Panc1 (cell line): ENCODE measurements at places on chromosomes 7 and 10. TPM values are rescaled to one million over a fixed set of nuclear protein-coding genes. Genes with fewer than 3 reads are reported as not detected.

ENKUR gene
- 0.13 TPM for total RNA-seq

GRCh38 chr10:124665558-124665957, 78.6 kb downstream of the FAM53B start:
- no peak for DNase-seq

DNA sequence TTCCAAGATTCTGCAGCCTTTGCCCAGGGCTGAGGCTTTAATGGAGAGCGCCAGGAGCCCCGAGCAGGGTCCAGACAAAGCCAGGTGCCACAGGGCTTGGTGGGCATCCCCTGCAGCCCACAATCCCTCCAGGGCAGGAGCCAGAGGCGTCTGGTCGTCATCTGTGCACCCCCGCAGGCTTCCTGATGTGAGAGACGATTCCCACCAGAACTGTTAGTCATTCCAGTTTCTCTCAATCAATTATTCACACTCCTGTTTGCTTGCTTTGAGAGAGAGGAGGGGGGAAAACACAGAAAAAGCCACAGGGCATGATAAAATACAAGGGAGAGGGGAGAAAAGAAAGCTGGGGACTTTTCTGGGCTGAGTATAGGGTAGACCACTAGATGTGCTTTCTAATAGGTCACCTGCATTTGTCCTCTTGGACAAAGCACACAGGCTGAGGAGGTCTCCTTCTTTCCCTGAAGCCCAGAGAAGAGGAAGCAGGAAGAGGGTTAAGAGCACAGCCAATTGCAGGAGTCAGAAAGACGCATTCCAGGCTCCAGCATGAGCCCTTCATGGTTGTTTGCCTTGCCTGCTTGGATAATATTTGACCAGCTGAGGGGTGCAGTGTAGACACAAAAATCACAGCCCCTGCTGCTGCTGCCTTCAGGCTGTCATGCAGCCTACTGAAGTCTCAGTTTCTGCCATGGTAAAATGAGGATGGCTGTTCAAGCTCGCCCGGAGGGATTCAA, 194.4 kb downstream of the PLXNA4 start:
- DNase-seq, result no peak

GRCh38 chr10:112374724-112375541, 1.0 kb downstream of the ACSL5 start:
- DNase-seq, result no peak

WEE2 gene
- total RNA-seq, result not detected

GRCh38 chr7:31211281-31211680, 129.2 kb downstream of the NEUROD6 start:
- no peak for DNase-seq

UCN3 gene
- not detected for total RNA-seq

- DNase-seq, result no peak
Observed at GRCh38 chr10:6755781-6756460, 175.8 kb upstream of the PRKCQ start.

ARHGAP22 gene
- 1.8 TPM for total RNA-seq

CHST3 gene
- 44.6 TPM for total RNA-seq

DNA sequence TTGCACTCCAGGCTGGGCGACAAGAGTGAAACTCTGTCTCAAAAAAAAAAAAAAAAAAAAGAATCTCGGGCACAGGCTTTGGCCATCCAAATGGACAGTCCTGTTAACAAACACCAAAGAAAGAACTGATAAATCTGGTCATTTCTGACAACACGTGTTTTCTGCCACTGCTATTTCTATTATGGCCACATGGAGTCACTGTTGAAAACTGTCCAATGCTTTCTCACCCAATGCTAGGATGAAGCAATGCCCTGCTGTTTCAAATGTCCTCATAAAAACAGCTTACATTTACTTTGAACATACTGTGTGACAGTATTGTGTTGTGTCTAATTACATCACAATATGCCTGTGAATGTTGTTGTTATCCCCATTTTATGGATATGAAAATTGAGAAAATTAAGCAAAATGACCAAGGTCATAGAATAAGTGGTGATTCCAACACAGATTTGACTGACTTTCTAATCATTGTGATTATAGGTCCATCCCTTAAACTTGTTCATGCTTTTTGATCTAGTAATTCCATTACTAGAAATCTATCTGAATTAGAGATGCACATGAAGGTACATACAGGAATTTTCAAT, 19.9 kb upstream of the MAP3K8 start:
- no peak for DNase-seq

LIPM gene
- not detected for total RNA-seq

GRCh38 chr7:100545360-100546128, 6.5 kb downstream of the AGFG2 start:
- peak; percentile 88 for DNase-seq

ZNF727 gene
- not detected for total RNA-seq

DNA sequence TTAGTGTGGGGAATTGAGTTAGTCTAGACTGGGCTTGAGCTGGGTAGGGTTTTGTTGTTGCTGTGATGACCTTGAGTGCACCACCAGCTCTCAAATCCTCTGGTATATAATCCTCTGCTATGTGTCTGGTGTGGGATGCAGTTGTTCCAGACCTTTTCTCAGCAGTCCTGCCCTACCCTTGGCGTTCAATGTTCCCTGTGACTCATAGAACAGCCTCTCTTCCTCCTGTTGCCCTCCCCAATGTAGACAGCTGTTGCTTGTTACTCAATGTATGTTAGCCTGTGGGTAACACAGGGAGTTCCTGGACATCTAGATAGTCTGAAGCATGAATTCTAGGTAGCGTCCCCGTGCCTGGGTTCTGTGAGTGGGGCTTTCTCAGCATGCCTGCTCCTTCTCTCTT, 19.8 kb downstream of the ACBD7 start:
- no peak for DNase-seq

DNA sequence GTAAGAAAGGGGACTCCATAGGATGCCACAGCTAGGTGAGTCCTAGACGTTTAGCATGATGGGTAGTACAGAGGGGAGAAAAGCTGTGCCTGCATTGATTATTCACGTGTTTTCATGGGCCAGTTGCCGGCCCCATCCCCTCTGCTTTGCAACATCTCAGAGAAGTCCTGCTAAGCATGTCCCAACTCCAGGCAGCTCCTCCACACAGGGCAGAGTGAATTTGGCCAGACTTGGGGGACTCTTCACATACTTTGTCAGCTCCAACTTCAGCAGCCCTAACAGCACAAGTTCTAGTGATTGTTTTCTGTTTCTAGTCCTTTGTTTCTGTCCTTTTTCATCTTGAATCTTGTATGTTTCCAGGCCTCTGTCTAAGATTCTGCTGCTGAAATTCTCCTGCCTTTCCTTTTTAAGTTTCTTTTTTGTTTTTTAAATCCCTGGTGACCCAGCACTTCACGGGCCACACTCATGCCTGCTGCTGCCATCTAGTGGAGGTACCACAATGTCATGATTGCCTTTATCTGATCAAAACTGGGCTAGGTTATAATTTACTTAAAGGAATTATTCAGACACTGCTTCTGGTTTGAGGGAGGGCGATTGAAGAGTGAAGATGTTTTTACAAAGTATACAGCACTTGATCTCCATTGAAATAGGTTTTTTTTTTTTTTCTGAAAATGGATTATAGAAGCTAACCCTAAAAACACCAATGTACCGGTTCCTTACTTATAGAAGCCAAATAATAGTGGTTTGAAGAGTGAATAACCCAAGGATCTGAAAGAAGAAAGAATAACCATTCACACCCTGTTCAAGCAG, 276.9 kb downstream of the CSTF2T start:
- DNase-seq, result peak; percentile 12

- no peak for DNase-seq
Observed at GRCh38 chr7:66429498-66430163, 199.1 kb upstream of the KCTD7 start.

GRCh38 chr7:30143748-30144251, 9.0 kb downstream of the MTURN start:
- no peak for DNase-seq

DNA sequence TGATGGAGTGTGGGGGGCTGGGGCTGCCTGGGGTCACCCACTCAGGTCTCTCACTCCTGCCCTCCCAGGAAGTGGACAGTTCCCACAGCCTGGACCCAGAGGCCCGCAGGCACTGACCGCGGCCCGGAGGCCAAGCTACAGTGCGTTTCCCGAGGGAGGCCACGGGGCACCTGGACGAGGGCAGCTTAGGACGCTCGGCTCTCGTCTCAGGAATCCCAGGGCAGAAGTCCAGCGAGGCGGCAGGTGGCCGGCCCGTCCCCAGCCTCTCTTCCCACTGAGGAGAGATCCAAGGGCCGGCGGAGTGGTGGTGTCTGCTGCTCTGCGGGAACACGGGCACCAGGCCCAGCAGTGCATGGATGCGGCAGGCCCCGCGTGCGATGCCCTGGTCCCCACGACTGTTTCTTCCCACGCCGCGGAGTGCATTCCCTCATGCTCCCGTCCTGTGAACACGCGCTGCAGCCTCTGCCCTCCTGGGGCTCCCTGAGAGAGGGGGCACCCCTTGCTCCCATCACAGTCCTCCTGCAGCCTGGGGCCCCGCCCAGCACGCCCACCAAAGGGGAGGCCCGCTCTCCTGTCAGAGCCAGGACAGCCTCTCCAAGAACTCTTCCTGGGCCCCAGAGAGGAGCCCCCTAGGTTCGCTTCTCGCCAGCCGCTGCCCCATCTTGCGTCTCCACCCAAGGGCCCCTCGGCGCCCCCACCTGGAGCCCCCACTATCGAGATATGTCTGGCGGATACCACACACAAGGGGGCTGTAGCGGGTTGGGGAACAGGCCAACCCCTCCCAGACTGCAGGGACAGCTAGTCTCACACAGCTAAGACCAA, 24.3 kb upstream of the GPR146 start:
- no peak for DNase-seq

PDE6C gene
- not detected for total RNA-seq

DNA sequence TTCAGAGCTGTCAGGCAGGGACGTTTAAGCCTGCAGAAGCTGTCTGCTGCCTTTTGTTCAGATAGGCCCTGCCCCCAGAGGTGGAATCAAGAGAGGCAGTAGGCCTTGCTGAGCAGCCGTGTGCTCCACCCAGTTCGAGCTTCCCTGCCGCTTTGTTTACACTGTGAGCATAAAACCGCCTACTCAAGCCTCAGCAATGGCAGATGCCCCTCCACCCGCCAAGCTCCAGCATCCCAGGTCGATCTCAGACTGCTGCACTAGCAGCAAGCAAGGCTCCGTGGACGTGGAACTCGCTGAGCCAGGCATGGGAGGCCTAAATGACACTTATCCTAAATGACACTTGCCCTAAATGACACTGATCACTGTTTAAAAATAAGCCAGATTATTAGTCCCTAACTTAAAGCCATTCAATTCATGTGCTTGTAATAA, 6.8 kb upstream of the ASB15 start:
- no peak for DNase-seq

GRCh38 chr7:146388928-146389327, 272.3 kb downstream of the CNTNAP2 start:
- no peak for DNase-seq

DNA sequence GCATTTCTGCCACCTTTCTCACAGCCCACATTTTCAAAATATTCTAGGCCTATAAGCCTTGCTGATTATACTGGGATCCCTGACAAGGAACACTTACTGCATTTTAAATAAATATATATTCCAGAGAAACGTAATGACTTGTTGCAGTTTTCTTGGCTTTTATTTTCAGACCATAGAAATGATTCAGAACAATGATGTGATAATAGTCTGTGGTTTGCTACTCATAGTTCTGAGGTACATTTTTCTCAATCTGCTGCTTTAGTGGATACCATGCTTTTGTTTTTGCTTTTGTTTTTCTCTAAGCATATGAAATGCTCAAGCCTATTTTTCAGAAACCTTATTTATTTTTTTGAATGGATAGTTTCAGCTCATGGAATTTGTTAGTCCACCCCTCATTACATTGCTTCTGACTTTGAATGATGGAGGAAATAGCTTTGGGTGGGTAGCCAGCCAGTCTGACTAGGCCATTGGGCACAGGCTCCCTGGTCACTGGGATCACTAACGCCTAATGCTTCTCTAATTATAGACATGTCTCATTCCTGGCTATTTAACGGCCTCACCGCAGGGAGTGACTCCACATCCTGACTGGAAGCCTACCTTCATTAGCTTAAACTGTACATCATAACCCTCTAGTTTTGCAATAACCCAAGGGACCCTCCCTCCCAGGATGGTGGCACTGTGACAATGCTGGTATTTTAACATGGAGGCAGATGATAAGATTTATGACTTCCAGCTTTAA, 66.1 kb downstream of the MBL2 start:
- no peak for DNase-seq

NEBL gene
- total RNA-seq, result 32.3 TPM

TEX36 gene
- total RNA-seq, result not detected

- DNase-seq, result no peak
Observed at GRCh38 chr10:15313843-15314242, 57.2 kb downstream of the FAM171A1 start.

- no peak for DNase-seq
Observed at GRCh38 chr7:86949052-86949778, 110.2 kb downstream of the ELAPOR2 start.

DNA sequence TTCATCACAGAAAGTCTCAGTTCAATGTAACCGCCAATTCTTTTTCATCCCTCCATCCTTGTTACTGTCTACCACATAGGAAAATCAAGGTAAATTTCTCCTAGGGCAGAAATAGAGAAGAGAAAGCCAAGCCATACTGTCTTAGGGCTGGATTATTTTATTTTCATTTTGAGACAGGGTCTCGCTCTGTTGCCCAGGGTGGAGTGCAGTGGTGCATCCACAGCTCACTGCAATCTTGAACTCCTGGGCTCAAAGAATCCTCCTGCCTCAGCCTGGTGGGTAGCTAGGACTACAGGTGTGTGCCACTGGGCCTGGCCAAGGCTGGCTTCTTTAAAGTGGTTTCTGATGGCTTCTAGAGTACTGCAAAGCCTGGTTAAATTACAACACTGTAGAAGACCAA, 181.7 kb downstream of the SRPK2 start:
- no peak for DNase-seq

DNA sequence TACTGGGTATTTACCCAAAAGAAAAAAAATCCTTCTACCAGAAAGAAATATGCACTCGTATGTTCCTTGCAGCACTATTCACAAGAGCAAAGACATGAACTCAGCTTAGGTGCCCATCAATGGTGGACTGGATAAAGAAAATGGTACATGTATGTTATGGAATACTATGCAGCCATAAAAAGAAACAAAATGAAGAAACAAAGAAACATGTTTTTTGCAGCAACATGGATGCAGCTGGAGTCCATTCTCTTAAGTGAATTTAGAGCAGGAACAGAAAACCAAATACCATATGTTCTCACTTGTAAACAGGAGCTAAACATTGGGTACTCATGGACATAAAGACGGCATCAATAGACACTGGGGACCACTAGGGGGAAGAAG, 5.5 kb upstream of the GNB2 start:
- no peak for DNase-seq

- no peak for DNase-seq
Observed at GRCh38 chr10:47143072-47143471, 156.9 kb upstream of the GDF10 start.

DNA sequence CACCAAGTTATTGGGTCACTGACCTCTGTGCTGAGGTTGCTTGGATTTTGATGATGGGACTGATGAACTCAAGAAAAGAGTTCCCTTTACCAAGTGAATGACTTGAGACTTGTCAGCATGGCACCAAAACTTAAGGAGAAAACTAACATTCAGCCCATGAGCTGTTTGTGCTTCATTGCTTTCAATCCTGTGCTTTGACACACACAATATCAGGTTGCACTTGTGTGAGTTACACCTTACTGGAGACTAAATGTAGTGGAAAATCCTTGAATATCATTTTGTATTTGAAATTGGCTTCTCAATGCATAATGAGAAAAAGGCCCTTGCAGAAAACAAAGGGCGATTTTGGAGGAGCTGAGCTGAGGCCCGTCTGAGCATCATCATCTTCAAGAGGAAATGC, 2.7 kb downstream of the BAG3 start:
- DNase-seq, result no peak

GRCh38 chr7:47332681-47333553, 249.0 kb downstream of the TNS3 start:
- DNase-seq, result no peak
